ENCODE measurements at places on chromosomes 3 and 15. TPM values are rescaled to one million over a fixed set of nuclear protein-coding genes. Genes with fewer than 3 reads are reported as not detected.

DNA sequence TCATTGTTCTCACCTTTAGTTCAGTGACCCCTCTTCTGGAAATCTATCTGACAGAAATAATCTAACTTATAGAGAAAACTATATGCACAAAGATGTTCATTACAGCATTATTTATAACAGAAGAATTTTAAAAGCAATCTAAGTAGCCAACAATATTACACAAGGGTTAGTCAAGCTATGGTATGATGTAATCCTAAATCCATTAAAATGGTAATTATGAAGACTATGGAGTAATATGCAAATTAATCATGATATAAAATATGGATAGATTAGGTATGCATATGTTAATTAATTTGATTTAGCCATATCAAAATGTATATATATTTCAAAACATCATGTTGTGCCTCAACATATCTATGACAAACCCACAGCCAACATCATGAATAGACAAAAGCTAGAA, 17.7 kb upstream of the HERC1 start:
- H3K4me3 ChIP-seq, result no peak overlapping the region
- H3K36me3 ChIP-seq, result no peaks in the 10 kb centered on the region
- no peaks in the 10 kb centered on the region for H3K4me1 ChIP-seq
- no peak overlapping the region for H3K27ac ChIP-seq
- no peak for DNase-seq
- no peaks in the 10 kb centered on the region for H3K27me3 ChIP-seq

- no peaks in the 10 kb centered on the region for H3K36me3 ChIP-seq
- peaks cover 20% of the 10 kb centered on the region for H3K4me1 ChIP-seq
Measured at GRCh38 chr3:61250784-61251173, 473 bp downstream of the FHIT start.

DNA sequence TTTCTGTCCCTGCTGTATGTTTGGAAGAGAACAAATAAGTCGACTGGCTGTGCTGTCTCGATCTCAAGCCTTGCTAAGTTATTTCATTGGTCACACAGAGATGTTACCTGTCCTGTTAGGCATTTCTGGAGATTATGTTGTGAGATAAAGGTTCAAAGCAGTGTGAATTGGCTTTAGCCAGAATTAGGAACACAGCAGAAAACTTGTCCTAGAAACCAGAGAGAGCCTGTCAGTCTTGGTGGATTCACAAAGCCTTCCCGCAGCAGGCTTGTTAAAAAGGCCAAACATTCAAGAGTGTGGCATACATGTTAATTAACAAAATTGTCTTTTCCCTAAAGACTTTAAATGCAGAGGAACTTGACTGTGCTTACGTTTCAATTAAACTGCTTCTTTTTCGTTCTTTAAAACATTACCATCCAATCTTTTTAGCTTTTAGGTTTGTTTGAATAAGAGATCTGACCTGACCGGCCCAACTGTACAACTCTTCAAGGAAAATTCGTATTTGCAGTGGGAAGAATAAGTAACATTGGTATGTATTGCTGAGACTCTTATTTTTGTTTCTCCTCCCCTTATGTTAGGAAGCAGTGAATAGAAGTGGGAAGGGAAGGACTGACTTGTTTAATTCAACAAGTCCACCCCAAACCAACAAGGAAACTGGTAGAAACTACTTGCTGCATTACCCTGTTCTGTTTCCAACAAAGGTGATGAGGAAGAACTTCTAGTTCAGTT, 25.2 kb downstream of the ABHD2 start:
- peaks cover 80% of the 10 kb centered on the region for H3K4me1 ChIP-seq
- H3K4me3 ChIP-seq, result no peak overlapping the region
- no peaks in the 10 kb centered on the region for H3K27me3 ChIP-seq

- no peaks in the 10 kb centered on the region for H3K27me3 ChIP-seq
- H3K4me3 ChIP-seq, result no peak overlapping the region
- no peak for DNase-seq
- peaks cover 16% of the 10 kb centered on the region for H3K4me1 ChIP-seq
- no peak overlapping the region for H3K27ac ChIP-seq
Measured at GRCh38 chr3:30779686-30780287, 114.7 kb downstream of the GADL1 start.

- H3K27ac ChIP-seq, result no peak overlapping the region
- H3K4me3 ChIP-seq, result no peak overlapping the region
- no peak for DNase-seq
- no peaks in the 10 kb centered on the region for H3K4me1 ChIP-seq
Measured at GRCh38 chr3:79937567-79937966, 169.8 kb upstream of the ROBO1 start.

GRCh38 chr3:43296565-43296964, 10.2 kb downstream of the SNRK start:
- no peak for DNase-seq
- no peak overlapping the region for H3K4me3 ChIP-seq
- H3K4me1 ChIP-seq, result peaks cover 91% of the 10 kb centered on the region
- H3K36me3 ChIP-seq, result peaks cover 7% of the 10 kb centered on the region

GRCh38 chr15:95371664-95372063, 958.8 kb upstream of the NR2F2 start:
- H3K27ac ChIP-seq, result no peak overlapping the region
- H3K4me3 ChIP-seq, result no peak overlapping the region
- H3K4me1 ChIP-seq, result no peaks in the 10 kb centered on the region
- DNase-seq, result no peak
- no peaks in the 10 kb centered on the region for H3K27me3 ChIP-seq

PLSCR2 gene
- not detected for total RNA-seq

GRCh38 chr15:65044724-65045481, at the start of gene SLC51B:
TSS of gene SLC51B (plus strand) at chr15:65045387. CDS start at chr15:65050005, 4,618 bp downstream.
- no peak for DNase-seq
- peak within 1 kb of the TSS; percentile 46 for H3K27ac ChIP-seq
- H3K36me3 ChIP-seq, result no peaks in the 10 kb centered on the region
- no peaks in the 10 kb centered on the region for H3K27me3 ChIP-seq
- H3K4me3 ChIP-seq, result no peak within 1 kb of the TSS

DNA sequence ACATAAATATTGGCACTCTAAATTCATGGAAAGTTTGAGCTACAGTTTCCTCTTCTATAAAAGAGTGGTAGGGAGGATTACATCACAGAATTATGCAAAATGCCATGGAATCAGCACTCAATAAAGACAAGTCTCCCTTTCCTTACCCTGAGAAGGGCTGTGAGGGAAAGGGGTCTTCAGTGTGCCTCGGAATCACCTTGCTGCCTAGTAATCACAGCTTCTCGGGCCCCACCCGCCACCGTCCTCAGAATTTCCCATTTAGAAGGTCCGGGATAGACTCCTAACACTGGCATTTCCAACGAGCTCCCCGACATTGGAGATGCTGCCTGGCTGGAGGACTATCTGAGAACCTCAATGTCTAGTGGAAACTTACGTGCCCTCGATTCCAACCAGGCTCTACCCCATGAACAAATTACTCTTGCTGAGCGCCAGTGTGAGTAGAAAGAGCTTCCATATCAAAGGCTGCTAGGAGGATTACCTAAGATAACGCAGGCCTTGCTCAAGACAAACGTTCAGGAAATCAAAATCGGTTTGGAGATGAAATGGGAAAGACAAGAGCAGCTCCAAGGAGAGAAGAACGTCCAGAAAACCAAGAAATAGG, 92.1 kb upstream of the CHD2 start:
- no peak for DNase-seq
- H3K4me1 ChIP-seq, result peaks cover 87% of the 10 kb centered on the region
- H3K36me3 ChIP-seq, result no peaks in the 10 kb centered on the region
- H3K27ac ChIP-seq, result peak overlapping the region; percentile 99

TYRO3 gene
- 16.9 TPM for total RNA-seq

MIX23 gene
- total RNA-seq, result 18.3 TPM

LRRN1 gene
- total RNA-seq, result 0.19 TPM

DNA sequence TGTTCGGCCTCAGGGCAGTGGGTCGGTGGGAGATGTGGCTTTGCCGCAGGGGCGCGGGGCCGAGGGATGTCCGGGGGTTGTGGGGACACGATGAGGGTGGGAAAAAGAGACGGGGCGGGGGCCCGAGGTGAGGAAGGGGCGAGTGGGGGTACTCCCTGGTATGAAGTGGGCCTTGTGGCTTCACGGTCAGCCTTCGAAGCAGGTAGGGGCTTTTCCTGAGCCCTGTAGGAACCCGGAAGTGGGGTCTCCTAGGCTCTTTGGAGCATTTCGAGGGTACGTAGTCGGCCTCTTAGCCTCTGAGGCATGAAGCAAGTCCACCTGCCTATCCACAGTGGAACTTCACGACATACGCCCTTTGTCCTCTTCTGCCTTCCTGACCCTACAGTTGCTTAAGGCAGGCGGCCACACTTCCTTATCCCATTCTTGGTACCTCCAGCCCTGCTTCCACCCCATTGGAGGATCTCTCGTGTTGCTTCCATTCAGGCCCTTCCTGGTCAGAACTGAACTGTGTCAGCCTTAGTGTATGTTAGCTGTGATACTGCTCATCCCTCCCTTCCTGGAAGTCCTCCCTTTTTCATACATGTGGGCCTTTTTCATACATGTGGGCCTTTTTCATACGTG, 389 bp downstream of the ARPC4 start:
- no peaks in the 10 kb centered on the region for H3K27me3 ChIP-seq
- no peak for DNase-seq
- peaks cover 18% of the 10 kb centered on the region for H3K36me3 ChIP-seq
- H3K4me1 ChIP-seq, result peaks cover 17% of the 10 kb centered on the region
- peak overlapping the region; percentile 98 for H3K4me3 ChIP-seq
- peak overlapping the region; percentile 99 for H3K27ac ChIP-seq

GOLGA8K gene
- total RNA-seq, result 0.57 TPM

CCDC13 gene
- not detected for total RNA-seq

DNA sequence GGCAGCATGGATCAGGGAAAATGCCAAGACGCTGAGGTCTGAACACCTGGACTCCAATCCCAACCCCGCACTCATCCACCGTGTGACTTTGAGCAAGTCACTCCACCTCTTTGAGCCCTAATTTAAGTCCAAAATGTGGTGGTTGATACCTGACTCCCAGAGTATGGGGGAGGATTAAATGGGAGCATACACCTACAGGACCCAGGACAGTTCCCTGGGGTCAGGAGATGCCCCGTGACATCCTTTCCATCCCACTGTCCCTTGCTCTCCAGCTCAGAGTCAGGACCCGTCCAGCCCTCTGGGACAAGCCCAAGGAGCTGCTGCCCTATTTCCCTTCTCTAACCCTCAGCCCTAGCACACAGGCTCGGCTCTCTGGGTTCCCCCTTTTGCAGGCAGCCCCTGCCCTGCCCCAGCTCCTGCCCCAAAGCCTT, 276.4 kb downstream of the XXYLT1 start:
- H3K4me3 ChIP-seq, result no peak overlapping the region
- no peak overlapping the region for H3K27ac ChIP-seq
- H3K36me3 ChIP-seq, result no peaks in the 10 kb centered on the region

DNA sequence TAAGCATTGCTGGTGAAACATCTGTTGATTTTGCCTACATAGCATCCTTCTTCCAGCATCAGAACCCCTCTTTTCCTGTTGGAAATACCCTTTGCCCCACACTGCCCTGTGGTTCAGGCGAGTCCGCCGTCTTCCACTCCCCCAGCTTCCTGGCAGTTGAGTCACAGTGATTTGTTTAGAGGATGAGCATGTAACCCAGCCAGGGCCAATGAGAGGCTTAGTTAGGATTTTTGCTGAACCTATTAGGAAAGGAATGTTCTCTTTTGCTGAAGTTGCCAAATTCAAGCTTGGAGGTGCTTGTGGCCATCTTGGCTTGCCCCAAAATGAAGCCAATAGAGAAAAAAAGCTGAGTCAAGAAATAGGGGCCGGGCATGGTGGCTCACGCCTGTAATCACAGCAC, 19.0 kb upstream of the MEX3B start:
- H3K27me3 ChIP-seq, result no peaks in the 10 kb centered on the region
- H3K4me1 ChIP-seq, result peaks cover 6% of the 10 kb centered on the region
- no peak overlapping the region for H3K4me3 ChIP-seq
- H3K36me3 ChIP-seq, result no peaks in the 10 kb centered on the region

Measured in esophagus squamous epithelium (tissue), 5 donors.